ENCODE measurements at places on chromosomes 4 and X.

GRCh38 chrX:43808231-43808630 is 74.0 kb downstream of the MAOB start:
- DNase-seq, result no peak

GRCh38 chrX:115560211-115560977 is 580 bp upstream of the PLS3 start:
- no peak for DNase-seq

- DNase-seq, result no peak
Measured at GRCh38 chr4:54696649-54697048, 38.9 kb downstream of the KIT start.

GRCh38 chrX:132539611-132540010 is 50.8 kb upstream of the MBNL3 start:
- no peak for DNase-seq

DNA sequence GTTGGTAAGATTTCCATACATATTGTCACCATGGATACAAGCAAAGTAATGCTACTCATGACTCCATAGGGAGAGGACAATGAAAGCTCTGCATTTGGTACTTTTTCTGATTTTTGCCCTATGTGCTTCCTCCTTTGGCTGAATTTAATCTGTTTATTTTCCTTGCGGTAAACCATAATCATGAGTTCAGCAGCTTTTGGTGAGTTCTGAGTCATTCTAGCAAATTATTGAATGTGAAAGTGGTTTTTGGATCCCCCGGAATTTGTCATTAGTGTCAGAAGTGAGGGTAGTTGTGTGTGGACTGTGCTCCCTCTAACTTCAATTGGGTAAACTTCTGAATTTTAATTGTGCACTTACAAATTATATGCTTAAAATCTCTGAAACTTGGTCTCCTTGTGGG is 170.3 kb downstream of the MOSPD2 start:
- no peak for DNase-seq

GRCh38 chr4:33013282-33013681 is 2293.1 kb downstream of the PCDH7 start:
- DNase-seq, result no peak

DNA sequence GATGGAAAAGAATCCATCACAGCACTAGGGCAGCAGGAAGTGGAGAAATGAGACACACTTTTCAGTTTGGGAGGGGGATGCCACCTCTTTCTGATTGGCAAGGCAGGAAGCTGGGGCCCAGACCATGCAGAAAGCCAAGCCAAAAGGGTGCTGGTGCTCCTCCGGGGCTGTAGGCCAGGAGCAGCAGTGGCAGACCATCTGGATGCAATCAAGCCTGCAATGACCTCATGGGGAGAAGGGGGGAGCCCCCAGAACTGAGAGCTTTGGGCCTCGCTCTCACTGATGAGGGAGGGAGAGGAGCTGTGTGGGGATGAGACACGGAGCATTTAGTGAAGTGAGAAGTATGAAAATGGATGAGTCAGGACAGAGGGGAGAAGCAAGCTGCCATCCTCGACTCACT is 141.3 kb upstream of the NALF2 start:
- no peak for DNase-seq

DNA sequence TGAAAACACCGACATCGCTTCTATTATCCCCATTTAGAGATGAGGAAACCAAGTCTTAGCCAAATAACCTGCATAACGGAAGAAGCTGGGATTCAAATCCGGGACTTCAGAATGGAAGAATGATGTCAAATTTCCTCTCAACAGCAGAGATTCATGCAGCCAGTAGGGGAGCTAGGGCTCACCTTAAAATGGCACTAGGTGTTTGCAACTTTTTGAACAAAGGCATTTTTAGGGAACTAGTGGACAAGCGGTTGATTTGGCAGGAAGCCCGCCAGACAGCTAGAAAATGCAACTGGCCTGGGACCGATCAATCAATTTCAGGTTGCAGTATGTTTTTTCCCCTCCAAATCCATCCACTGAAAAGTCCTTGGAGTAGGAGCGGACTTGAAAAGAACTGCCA is 224.2 kb downstream of the PTTG2 start:
- DNase-seq, result no peak

DNA sequence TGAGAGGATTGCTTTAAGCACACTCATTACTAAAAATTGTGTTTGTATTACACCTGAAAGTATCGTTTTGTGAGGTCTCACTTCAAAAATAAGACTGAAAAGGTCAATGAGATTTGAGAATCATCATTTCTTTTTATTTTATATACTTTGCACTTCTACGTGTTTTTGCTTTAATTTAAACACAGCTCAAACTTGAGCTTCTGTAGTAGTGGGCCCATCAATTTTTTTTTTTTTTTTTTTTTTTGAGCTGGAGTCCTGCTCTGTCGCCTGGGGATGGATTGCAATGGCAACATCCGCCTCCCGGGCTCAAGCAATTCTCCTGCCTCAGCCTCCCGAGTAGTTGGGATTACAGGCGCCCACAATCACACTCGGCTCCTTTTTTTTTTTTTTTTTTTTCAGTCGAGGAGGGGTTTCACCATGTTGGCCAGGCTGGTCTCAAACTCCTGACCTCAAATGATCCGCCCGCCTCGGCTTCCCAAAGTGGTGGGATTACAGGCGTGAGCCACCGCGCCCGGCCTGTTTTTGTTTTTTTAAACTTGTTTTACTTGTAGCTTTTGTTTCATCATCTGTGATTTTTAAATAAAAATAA is 1.5 kb downstream of the GSTCD start:
- no peak for DNase-seq
